Omental fat pad (tissue), 4 donors: ENCODE measurements at places on chromosomes 7 and 10. TPM values are rescaled to one million over a fixed set of nuclear protein-coding genes. Genes with fewer than 3 reads are reported as not detected.

C7orf57 gene
- total RNA-seq: not detected

ELFN1 gene
- total RNA-seq: 3.8 TPM

DNA sequence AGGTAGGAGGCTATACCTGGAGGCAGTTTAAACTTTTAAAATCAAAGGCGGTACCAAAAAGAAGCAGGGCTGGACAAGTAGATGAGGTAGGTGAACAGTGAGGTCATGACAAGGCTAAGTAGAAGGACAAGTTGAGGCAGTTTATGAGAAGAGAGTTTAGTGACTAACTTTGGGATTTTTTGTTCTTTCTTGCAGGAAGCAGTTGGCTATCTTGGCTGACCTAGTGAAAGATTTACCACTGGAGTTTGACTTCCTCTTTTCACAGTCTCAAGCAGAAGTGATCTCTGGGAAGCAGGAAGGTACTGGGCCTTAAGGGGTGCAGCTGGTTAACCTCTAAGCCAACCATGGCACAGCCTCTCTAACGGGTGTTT lies 26.3 kb downstream of the ENTPD7 start:
- DNase-seq: no peak

HOXA10 gene
- total RNA-seq: 0.56 TPM

DNA sequence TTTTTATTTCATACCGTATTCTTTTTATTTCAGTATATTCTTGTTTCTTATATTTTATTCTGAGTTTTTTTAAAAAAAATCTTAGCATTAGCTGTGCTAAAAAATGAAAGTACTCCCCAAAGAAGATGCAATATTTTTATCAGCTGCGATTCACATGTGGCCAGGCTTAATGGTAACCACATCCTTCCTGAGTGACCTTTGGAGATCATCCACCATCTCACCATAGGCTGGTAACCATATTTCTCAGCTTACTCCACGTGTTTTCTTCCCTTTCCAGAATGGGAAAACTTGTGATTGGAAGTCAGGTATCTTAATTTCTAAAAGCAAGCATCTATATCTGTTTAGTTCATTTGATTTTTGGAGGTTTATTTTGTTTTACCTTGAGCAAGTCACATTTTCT lies 18.8 kb upstream of the LIPM start:
- no peak for DNase-seq

- DNase-seq: no peak
Observed at GRCh38 chr7:41163991-41164390, 538.9 kb downstream of the INHBA start.

CRPPA gene
- 2.5 TPM for total RNA-seq

- no peak for DNase-seq
Observed at GRCh38 chr10:87657371-87657770, 2.3 kb upstream of the PAPSS2 start.

- DNase-seq: no peak
Observed at GRCh38 chr7:22601812-22602565, 102.0 kb upstream of the STEAP1B start.

ARMS2 gene
- not detected for total RNA-seq

BAMBI gene
- 6.9 TPM for total RNA-seq

CFAP43 gene
- total RNA-seq: 0.60 TPM

- DNase-seq: no peak
Observed at GRCh38 chr7:100544967-100545359, 6.0 kb downstream of the AGFG2 start.

- DNase-seq: no peak
Observed at GRCh38 chr7:100627238-100627549, 14.2 kb downstream of the TFR2 start.

H2BK1 gene
- not detected for total RNA-seq

PRF1 gene
- total RNA-seq: 3.2 TPM

- DNase-seq: no peak
Observed at GRCh38 chr10:73126343-73126742, 16.1 kb downstream of the NUDT13 start.

IDI2 gene
- total RNA-seq: not detected

DNA sequence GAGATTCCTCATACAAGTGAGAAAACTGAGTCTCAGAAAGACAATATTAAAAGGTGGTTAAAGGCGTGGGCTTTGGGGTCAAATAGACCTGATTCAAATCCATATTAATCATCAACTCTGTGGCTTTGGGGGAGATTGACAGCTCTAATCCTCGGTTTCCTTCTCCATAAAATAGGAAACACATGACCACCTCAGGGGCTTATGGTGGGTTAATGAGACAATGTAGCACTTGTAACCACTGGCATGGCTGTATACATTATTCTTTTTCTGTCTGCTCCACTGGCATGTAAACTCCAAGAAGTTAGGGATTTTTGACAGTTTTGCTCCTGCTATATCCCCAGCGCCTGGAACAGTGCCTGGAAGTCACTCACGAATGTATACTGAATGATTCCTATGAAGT lies 120.8 kb upstream of the GAD2 start:
- no peak for DNase-seq

DNA sequence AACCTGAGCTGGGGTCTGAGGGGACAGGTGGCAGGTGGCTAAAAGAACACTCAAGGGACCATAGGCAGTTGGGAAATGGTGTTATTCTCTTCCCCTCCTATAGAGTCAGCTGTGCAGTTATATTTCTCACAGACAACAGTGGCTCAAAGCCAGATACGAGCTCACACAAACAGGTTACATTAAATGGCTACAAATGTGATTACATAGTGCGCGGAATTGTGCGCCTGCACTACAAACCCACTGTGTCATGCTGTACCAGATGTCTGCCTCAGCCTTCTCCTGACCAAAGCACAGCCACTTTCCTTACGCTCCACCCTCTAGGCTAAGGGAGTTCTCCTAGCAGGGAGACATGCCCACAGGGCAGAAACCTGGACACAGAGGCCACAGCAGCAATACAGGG lies 387.2 kb downstream of the CNTNAP2 start:
- no peak for DNase-seq

DNA sequence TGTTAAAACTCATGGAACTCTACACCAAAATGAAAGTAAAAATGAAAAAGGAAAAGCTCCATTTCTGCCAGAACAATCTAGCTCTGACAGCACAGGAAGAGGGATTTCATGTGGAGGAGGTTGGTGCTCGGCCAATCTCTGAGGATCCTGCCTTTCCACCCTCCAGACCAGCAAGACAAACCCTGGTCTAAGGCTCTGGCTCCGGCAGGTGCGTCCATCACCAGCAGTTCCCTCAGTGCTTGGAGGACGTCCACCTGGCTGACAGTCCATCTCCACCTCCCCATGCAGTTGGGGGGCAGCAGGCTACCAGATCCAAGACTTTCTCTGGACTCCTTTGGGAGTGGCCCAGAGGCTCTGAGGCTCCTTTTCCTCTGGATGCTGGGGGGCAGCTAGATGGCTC lies 25.0 kb upstream of the LOXL4 start:
- no peak for DNase-seq

DNA sequence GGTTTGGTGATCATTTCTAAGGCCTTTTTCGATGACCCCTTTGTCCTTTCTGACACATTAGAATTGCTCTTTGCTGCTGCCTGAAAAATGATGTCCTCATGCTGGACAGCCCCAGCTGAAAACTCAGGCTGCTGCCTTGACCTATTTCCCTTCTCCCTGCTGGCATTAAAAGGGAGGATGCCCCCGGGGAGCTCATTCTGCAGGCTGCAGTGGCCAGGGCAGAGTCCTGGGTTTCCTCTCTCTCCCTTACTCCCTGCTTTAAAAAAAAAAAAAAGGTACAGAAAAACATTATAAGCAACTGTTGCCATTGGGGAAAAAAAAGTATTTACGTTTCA lies 35.4 kb downstream of the LRRC4 start:
- no peak for DNase-seq

DNA sequence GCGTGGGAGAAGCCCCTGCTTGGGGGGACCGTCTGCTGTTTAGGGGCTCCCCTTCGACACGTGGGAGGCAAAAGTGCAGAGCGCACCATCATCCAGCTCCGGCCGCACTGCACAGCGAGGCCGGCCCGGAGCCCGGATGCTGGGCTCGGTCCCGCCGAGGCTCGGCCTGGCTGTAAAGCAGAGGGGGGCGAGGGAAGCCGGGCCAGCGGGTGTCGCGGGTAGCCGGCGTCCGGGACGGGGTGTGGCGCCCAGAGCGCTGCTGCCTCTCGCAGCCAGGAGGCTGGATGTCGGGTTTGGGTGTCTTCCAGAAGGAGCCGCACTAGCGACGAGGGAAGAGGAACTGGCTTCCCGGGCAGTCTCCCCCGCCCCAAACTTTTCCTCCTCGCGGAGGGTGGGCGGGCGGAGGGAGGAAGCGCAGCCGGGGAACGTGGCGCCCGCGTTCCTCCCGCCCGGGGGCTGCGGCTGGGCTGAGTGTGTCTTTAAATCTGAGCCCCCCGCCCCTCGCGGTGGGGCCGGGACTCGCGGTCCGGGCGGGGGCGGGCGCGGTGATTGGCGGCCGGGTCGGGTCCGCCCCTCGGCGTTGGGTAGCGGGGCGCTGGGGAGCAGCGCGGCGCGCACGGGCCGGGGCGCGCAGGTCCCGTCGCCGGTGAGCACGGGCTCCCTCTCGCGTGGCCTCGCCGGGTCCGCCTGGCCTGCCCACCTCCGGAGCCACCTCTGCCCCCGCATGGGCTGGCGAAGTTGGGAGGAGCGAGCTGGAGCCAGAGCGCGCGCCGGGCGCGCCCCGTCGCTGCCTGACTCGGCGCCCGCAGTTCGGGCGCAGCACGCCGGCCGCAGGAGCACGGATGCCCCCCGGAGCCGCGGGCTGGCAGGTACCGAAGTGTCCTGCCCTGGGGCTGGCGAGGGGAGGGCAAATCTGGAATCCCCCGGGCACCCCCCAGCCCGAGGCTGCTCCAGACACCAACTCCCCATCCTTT lies at the start of gene PALD1:
Gene PALD1 (plus strand): TSS at position 577 of the 974 bp plus-strand sequence. CDS start 47,185 bp downstream, outside the sequence.
- no peak for DNase-seq

KNDC1 gene
- total RNA-seq: 1.8 TPM

GRCh38 chr10:50358925-50359687 lies 107.8 kb upstream of the ASAH2 start:
- no peak for DNase-seq

- no peak for DNase-seq
Observed at GRCh38 chr10:110613996-110614495, 30.1 kb upstream of the RBM20 start.
